ENCODE measurements at places on chromosomes 6 and 20.

DNA sequence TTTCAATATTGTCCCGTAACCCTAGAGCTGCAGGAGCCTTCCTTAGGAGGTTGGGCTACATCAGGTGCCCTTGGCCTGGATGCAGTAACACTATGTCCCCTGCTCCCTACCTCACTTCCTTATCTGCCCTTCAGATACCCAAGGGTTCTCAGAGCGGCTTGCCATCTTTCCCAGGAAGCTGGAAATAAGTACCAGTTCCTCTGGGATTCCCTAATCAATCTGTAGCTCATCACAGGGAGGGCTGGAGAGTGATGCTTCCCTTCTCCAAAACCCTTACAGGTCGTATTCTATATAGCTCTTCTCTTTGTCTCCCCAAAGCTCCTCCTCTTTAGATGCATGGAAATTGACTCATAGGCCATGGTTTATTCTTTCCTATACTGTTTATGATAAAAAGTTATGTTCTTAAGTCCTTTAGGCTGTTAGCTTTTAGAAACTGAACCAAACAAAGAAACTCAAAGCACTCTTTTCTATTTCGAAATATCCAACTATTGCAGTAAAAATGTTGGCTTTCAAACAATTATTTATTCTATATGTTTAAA, 4.2 kb downstream of the MYCT1 start:
- no peak for DNase-seq

GRCh38 chr6:165092881-165093595, 216.4 kb downstream of the C6orf118 start:
- no peak for DNase-seq

DNA sequence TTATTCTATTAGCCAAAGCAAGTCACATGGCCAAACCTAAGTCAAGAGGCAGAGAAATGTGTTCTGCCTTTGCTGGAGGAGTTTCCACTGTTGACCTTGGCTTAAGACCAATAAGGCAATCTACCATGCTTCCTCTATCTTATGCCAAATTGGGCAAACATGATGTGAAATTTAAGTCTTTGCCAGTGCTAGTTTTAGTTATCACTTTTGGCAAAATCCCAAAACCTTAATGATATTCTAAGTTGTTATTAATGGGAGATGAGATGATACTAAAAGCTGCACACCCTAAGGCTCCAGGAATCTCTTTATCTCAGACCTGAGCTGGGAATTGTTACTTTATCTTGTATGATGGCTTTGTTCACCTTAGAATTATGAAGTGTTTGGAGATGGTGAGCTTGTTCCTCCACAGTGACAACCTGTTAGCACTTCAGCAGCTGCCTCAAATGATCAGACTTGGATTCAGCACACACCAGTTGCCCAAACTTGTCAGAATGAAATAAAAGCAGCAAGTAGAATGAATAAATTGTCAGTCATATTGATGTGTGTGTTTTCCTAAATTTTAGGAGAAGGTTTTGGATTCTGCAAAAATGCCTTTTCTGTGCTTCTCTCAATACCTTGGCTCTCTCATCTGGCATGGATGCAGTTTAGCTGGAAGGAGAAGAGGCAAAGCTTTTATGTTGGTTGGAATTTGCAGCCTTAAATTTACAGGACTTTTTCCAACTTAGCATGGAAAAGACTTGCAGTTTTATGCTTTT, 49.3 kb downstream of the RIN2 start:
- DNase-seq, result no peak

DNA sequence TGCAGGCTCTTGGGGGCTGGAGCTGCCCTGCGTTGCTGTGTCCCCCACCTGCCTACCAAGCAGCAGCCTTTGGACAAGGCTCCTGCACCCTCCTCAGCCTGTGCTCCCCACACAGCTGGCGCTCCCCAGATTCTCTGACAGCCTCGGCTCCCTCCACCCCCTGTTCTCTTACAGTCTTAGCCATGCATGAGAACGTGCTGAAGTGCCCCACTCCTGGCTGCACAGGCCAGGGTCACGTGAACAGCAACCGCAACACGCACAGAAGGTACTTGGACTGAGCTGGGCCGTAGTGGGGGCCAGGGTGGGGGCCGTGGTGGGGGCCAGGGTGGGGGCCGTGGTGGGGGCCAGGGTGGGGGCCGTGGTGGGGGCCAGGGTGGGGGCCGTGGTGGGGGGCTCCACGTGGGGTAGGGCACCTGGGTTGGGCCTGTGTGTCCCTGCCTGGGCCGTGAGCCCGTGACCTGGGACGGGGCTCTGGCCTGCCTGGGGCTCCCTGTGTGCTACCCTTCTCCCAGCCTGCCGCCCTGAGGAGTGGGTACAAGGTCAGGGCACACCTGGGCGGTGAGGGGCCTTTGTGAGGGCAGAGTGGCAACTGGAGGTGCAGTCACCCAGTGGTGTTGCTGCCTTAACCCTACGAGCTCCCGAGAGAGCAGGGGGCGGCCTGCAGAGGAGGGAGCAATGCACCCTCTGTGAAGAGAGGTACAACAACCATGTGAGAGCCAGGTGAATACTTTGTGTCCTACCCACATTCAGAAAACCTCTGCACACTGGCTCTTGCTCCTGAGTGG, 43.5 kb upstream of the PCMTD2 start:
- DNase-seq, result no peak

- no peak for DNase-seq
Measured at GRCh38 chr6:7960848-7961247, 50.3 kb upstream of the TXNDC5 start.

- no peak for DNase-seq
Measured at GRCh38 chr6:43276577-43277305, 21.3 kb upstream of the SLC22A7 start.

- no peak for DNase-seq
Measured at GRCh38 chr6:37139230-37139962, 30.6 kb upstream of the PIM1 start.

DNA sequence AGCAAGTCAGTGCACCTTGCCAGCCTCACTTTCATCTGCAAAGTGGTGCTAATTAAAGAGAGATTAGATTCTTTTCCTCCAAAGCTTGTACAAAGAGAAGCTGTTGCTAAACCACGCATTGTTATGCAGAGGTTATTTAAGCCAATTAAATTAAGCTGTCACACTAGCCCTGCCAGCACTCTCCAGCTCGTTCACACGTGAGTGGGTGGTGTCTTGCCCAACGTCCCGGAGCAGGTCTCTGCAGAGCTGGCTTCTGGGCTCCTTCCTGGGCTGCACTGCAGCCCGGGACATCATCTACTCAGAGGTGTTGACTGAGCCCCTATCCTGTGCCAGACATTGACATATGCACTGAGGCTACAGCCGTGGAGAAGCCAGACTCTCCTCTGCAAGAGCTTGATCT, 401.6 kb upstream of the SULF2 start:
- no peak for DNase-seq

DNA sequence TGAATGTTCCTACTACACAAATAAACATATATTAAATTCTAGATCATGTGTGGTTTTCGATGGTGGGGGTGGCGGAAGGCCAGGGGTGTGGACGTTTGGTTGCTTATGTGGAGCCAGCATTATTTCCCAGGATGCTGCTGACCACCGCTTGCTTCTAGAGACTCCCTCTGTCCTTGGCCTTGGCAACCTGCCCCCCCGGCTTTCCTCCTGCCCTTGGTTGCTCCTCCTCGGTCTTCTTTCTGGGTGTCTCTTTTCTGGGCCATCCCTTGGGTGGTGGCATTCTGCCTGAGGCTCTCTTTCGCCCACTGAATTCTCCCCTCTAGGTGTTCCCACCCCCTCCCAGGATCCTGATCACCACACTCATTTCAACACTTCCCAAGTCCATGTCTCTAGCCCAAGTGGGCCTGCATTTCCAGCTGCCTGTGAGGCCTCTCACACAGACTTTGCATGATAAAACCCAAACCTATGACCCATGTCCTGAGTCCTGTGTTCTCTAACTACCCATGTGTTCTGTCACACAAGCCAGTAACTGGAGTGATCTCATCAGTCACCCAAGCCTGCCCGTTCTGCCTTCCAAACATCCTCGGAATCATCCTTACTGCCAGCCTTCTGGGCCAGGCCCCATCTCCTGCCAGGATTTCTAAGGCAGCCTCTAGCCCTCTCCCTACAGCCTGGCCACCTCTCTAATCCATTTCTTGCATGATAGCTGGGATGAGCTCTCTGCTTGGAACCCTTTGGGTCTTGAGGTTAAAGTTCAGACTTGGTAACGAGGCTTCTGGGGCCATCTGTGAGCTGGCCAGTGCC, 71.2 kb downstream of the CDS2 start:
- DNase-seq, result no peak

GRCh38 chr6:84457276-84457675, 229.8 kb upstream of the CEP162 start:
- no peak for DNase-seq

- DNase-seq, result no peak
Measured at GRCh38 chr6:20778459-20778858, 244.2 kb downstream of the CDKAL1 start.

DNA sequence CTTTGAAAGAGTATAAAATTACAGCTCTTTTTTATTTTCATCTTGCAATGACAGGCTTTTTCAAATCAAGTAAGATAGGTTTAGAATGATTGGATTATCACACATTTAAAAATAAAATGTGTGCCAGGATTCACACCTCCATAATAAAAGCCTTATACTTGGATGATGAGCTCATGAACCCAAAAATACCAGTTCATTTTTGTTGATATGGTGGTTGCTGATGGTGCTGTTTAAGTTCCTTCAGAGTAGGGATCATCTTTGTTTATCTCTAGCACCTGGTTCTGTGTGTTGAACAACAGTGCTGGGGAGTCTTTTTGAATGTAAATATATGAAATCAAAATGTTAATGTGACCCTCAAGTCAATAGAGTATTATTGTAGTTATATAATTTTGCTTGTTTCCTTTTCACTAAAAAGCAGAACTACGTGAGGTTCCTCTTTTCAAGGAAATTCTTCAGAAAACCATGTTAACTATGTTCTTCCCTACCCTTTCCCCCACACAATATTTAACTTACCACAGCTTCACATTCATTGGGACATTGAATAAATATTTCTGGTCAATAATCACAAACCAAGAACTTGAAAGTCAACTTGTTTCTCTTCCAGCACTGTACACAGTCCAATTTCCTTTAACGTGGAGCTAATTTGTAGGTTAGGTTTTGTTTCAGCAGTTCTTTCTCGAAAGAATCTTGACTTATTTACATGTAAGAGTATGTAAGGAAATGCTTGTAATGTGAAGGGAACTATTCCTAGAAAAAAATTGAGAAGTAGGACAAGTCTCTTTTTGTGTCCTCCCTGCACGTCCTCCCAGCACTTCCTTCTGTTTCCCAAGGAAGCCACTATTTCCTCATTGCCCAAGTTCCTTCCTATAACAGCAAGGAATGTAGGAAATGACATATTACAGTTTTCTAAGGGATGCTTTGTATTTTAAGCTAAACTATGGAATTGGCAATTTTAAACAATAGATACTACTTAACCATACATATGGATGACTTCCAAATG, 945.9 kb upstream of the CITED2 start:
- DNase-seq, result no peak

GRCh38 chr6:3610206-3610605, 141.3 kb downstream of the PXDC1 start:
- DNase-seq, result no peak

- no peak for DNase-seq
Measured at GRCh38 chr6:142942805-142943227, 2.2 kb downstream of the HIVEP2 start.

DNA sequence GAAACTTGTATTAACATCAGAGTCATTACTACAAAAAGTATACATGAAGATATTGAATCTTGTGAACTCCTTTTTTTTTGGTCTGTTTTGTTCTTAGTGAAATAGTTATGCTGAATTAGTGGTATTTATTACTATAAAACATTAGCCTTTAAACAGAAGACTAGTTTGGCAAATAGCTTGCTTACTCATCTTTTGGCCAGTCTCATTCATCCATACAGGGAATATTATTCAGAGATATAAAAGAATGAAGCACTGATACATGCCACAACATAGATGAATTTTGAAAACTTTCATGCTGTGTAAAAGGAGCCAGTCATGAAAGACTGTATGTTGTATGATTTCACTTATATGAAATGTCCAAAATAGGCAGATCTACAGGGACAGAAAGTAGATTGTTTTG, 205.9 kb downstream of the ZFAND3 start:
- DNase-seq, result no peak

DNA sequence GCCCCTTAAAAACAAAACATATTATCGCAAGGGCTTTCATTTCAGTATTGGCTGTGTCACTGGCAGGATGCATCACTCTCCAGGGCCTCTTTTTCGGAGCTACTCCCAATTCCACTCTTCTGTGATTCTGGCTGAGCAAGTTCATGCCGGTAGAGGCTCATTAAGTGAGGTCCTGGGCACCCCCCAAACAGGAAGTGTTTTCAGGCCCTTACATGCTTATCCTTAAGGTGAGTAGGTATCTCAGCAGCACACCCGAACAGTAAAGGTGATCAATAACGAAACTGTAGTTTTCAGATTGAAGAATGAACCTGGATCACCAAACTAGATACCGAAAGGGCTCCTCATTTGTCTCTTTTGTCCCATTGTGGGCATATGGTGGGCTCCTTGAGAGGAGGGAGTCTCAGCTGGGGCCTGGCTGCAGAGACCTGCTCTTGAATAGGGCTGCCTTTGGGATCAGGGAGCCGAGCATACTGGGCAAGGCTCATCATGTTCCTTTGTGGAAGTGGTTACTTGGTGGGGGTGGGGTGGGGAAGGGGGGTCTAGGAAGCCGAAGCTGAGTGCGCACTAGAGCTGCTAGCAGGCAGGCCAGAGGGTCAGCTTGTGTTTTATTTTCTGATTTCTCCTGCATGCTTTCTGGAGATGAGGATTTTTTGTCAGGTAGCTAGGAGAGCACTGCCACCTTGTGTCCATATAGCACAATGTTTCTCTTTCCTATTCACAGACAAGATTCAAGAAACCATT, 65.2 kb downstream of the CDS2 start:
- DNase-seq, result no peak

DNA sequence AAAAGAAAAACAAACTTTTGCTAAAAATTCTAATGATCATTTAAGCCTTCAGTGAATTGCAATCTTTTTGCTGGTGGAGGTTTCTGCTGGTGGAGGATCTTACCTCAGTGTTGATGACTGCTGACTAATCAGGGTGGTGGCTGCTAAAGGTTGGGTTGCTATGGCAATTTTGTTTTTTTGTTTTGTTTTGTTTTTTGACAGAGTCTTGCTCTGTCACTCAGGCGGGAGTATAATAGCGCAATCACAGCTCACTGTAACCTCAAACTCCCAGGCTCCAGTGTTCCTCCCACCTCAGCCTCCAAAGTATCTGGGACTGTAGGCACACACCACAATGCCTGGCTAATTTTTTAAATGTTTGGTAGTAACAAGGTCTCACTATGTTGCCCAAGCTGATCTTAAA, 94.7 kb downstream of the ANKRD6 start:
- no peak for DNase-seq

- no peak for DNase-seq
Measured at GRCh38 chr20:16703570-16703969, 26.3 kb upstream of the SNRPB2 start.

DNA sequence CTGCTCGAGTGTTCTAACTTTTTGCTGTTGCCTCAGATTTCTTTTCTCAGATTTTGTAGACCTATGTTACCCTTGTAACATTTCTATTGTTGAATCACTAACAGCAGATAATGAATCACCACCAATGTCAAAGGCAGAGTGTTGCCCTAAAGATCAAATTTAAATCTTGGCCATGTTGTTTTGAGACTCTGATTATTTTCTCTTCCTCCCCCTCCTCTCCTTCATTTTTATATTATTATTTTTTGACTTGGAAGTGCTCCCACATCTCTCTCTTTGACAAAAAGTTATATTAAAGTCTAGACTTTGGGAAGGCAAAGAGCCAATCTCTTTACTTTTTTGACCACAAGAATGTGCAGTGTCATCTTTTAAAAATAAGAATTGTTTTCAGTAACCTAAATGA, 422.7 kb downstream of the NKAIN2 start:
- DNase-seq, result no peak

- DNase-seq, result no peak
Measured at GRCh38 chr20:9119776-9120175, 50.9 kb downstream of the PLCB4 start.
